NCI-H1694 (cell line): ENCODE measurements at places on chromosomes 12 and 14.
A peak's percentile ranks its signal among the peaks of the same experiment; 100 is the strongest.

GRCh38 chr12:22459838-22460490 is 84.4 kb downstream of the C2CD5 start:
- peak; percentile 50 for DNase-seq

DNA sequence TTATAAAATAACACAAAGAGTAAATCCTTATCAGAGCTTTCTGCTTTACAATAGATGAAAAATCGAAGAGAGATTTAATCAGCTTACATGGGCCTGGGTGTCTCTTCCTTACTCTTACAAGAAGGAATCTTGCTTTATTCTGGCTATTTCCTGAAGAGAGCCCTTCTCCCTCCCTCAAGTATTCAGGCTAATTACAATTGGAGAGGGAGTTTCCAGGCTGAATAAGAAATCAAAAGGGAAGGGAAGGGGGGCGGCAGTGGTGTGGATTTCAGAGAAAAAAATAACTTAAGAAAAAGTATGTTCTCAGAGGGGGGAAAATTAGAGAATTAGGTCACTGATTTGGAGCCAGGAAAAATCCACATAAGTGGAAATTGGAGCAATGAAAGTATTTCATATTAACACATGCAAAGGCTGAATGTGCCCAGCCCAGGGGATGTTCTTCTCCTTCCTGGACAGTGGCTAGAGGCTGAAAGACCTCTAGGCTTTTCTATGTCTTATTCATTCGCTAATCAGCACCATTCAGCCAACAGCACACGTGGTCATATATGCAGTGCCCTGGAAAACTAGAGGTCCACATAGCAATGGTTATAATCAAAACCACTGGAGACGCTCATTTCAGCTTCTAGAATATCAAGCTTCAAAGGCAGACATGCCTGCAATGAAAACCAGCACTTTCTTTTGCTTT is 158.9 kb upstream of the BTG1 start:
- DNase-seq = no peak

GRCh38 chr12:668090-668481 is 4.8 kb upstream of the NINJ2 start:
- DNase-seq = no peak

DNA sequence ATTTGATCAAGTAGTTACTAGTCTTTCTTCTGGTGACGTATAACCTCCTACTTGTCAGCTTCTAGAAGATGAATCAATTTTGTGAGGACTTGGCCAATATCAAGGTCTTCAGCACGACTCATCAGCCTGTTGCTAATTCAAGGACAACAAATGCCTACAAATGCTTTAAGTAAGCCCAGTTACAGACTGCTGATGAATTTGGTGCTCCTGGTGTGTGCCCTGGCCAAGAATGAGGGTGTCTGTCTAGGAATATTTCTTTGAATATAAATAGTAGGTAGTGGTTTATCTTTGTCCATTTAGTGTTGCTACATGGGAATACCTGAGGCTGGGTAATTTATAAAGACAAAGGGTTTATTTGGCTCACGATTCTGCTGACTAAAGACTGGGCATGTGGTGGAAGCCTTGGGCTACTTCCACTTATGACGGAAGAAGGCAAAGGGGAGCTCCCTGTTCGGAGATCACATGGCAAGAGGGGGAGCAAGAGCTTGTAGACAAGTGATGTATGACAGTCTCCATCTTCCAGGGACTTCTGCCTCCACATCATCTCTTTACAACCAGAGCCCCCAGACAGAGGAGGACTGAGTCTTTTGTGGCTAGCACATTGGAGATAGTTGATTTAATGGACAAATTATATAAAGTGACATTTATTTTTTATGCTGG is 180.2 kb downstream of the CRADD start:
- DNase-seq = no peak

- DNase-seq = no peak
Observed at GRCh38 chr12:23851602-23852001, 97.9 kb downstream of the SOX5 start.

- DNase-seq = no peak
Observed at GRCh38 chr14:101814934-101815333, 53.4 kb downstream of the PPP2R5C start.

GRCh38 chr12:71456316-71456715 is 16.7 kb downstream of the LGR5 start:
- no peak for DNase-seq
